Left renal cortex interstitium (tissue), 4 donors: ENCODE measurements at places on chromosomes 1 and 21. TPM values are rescaled to one million over a fixed set of nuclear protein-coding genes. Genes with fewer than 3 reads are reported as not detected.

LEFTY1 gene
- 4.3 TPM for polyA plus RNA-seq

SLC25A33 gene
- polyA plus RNA-seq, result 5.2 TPM

LAX1 gene
- polyA plus RNA-seq, result 0.16 TPM

CELA2A gene
- polyA plus RNA-seq, result not detected

OR2L2 gene
- polyA plus RNA-seq, result 0.07 TPM

- DNase-seq, result no peak
These were observed 8.8 kb upstream of the JAK1 start for GRCh38 chr1:64975127-64975526.

- no peak for DNase-seq
These were observed 110.7 kb downstream of the HUNK start for GRCh38 chr21:31983554-31983953.

DNA sequence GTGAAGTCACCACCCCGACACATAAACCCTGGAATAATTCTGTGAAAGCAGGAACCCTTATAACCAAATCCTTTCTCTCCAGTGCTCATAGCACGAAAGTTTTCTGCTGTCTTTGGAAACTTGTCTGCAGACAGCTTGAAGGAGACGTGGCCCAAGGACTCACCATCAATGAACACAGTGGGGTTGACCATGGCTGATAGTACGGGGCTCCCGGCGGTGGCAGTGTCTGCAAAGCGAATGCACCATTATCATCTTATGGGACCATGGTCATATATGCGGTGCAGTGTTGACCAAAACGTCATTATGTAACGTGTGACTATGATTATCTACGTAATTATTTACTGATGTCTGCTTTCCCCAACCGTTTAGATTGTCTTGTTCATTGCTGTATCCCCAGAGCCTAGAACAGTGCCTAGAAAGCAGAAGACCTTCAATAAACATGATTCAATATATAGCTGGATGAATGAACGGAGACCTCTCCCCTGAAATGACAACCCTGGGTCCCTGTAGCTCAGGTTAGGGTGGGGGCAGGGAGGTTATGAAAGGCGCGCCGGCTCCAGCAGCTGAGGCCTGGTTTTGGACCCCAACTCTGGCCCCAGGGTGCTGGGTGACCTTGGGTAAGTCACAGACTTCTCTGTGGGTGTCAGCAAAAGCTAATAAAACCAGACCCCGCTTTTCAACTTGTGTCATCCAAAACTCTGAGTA is 128.4 kb upstream of the ZBTB40 start:
- no peak for DNase-seq

GRCh38 chr1:86018283-86018923 is 138.2 kb downstream of the COL24A1 start:
- DNase-seq, result peak; percentile 9

DNA sequence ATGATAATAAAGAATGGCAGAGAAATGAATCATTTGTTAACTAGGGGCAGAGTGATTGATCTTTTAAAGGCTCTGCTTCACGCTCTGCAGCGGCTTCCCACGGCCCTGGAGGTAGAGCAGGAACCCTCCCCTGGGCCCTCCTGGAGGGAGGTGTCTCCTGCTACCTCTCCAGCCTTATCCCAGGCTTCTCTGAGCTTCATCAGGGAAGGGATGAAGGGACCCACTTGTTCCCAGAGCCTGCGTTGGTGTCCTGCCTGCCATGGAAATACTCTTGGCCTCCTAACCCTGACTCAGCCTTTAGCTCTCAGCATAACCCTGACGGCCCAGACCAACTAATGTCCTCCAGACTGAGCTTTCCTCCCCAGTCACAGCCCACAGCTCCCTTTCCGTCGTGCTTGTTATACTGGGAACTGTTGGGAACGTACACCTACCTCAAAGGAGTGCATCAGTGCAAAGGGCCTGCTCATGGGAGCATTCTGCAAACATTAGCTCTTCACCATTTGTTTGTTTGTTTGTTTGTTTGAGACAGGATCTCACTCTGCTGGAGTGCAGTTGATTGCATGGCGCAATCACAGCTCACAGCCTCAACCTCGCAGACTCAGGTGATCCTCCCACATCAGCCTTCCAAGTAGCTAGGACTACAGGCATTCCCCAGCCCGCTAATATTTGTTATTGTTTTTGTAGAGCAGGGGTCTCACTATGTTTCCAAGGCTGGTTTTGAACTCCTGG is 17.4 kb upstream of the HNRNPU start:
- no peak for DNase-seq

DNA sequence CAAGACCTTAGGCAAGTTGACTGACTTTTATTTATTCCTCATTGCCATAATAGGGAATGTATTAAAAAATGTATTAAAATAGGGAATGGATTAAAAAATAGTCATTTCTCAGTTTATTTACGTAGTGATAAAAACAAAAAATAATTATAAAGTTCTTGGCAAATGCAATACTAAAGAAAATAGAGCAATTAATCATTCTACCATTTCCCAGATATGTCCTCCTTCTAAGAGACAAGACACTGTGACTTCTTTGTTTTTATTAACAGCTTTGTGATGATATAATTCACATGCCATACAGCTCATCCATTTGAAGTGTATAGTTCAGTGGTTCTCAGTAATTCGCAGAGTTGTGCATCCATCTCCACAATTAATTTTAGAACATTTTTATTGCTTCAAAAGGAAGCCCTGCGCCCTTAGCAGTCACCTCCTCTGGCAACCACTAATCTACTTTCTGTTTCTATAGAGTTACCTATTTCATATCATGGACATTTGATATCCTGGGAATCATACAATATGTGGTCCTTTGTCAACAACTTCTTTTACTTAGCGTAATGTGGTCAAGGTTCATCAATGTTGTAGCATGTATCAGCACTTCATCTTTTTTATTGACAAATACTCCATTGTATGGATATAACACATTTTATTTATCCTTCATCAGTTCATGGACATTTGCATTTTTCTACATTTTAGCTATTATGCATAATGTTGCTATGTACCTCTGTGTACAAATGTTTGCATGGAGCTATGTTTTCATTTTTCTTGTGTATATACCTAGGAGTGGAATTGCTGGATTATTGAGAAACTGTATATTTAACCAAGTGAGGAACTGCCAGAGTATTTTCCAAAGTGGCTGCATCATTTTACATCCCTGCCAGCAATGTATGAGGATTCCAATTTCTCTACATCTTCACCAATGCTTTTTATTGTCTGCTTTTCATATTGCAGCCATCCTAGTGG is 5.6 kb downstream of the TBX19 start:
- no peak for DNase-seq

DNA sequence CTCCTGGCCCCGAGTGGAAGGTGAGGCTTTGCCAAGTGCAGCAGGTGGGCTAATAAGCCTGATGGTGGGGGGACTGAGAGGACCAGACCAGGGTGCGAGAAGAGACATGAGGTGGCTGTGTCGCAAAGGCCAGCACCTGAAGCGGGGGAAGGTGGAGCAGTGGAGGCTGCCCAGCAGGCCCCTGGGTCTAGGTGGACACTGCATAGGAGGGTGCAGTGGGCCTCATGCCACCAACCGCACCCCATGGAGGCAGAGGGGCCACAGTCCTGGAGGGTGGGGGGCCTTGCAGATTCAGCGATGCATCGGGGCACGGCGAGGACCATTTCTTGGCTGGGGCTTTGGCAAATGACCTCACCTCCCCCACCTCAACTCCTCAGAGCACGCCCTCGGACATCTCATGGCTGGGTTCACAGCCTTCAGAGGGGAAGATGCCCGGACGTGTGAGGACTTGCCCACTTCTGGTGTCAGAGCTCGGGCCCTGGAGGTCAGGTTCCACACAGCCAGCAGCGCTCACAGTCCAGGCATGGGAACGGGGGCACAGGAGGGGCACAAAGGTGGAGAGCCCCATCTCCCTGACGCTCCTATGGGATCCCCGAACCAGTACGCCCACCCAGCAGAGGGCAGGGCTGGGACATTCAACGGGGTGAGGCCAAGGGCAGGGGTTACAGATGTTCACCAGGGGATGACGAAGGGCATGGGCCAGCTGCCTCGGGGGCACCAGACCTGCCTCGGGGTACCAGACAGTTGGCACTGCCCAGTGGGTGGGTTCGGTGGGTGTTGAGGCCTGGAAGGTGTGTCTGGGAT is 35.4 kb downstream of the UBE2G2 start:
- DNase-seq, result no peak

- no peak for DNase-seq
These were observed 248.9 kb downstream of the S1PR1 start for GRCh38 chr1:101485712-101486111.

DNA sequence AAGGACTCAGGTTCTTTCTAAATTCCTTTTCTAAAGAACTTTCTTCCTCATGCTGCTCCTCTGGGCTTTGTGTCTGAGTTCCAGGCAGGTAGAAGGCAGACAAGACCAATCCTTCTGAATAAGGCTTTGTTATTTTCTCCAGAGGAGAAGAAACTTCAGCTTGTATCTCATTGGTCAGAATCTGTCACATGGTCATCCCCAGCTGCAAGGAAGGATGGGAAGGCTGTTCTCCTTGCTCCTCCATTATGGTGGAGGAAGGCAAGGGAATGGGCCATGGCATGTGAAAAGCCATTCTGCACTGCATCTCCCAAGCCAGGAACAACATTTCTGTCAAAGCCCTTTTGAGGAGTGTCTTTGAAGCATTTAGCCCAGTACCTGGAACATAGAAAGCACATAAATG is 50.6 kb upstream of the NTPCR start:
- no peak for DNase-seq

GRCh38 chr1:193971595-193971994 is 785.2 kb upstream of the B3GALT2 start:
- no peak for DNase-seq

DNA sequence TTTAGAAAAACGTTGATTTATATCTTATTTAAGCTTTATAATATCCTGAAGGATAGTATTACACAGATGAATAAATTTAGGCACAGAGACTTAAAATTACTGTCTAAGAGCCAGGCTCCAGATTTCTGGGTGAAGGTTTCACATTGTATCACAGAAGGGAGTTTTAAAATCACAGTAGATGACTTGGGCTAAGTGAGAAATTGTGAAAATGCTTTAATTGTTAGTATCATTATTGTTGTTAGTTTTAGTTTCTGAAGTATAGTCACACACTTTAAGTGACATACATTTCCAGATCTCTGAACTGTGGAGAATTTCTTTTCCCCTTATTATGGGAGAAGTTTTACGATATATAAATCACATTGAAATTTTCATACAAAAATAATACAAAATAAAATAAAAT is 83.5 kb downstream of the NDUFS5 start:
- DNase-seq, result no peak

DNA sequence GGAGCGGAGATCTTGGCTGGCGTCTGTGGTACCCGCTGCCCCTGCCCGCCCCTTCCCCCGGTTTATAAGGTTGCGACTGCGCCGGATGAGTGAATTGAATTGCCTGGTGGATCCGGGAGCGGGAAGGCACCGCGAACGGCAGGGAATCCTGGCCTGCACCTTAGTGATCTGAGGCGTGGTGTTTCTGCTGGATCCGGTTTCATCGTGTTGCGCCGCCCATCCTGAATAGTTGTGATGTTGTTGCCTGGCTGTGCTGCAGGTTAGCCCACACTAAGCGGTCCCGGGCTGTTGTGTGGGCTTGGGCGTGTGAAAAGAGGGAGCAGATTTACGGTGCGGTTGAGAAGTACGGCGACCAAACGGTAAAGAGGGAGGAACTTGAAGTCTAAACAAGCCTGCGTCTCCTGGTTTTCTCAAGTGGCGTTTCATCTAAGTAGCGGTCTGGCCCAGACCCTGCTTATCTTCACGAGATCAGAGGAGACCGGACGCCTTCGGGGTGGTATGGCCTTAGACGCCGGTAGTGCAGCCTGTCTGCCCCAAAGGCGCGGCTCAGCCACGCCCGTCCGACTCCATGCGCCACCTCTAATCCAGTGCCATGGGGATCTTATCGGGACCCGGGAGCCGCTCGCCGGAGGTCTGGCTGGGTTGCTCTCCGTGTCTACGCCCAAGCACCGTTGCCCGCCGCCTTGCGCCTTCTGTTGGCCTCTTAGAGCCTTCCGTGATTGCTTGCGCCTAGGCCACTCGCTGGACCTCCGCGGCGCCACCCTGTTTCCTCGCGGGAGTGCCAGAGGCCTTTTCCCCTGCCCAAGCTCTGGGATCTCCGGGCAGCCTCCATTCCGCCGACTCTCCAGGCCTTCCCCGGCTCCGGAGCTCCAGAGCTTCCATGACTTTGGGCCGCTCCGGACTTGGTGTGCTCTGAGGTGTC is 87.5 kb upstream of the RHOU start:
- no peak for DNase-seq

- DNase-seq, result no peak
These were observed 129.7 kb downstream of the ATP1B1 start for GRCh38 chr1:169236143-169236542.
